ENCODE measurements at places on chromosomes 7 and 10. TPM values are rescaled to one million over a fixed set of nuclear protein-coding genes. Genes with fewer than 3 reads are reported as not detected.

DNA sequence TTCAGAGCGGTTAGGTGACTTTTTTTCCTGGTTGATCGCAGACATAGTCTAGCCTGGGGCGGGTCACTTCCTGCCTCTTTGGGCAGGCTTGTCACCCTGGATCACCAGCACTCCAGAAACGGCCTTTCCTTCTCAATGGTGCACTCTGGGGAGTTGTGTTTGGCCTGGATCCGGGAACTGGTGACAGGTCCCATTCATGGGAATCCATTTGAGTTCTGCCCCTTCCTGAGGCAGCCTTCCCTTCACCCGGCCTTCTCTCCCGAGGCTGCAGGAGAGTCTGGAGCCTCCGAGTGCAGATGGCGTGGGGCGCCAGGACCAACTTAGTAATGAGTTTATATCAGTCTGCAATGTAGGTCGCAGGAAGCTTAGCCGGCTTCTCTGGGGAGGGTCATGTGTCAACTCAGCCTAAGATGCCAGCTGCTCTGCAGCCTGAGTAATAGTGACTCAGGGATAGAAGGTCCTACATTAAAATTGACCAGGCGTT lies 54.2 kb downstream of the TACR2 start:
- H3K4me1 ChIP-seq = peaks cover 66% of the 10 kb centered on the region
- H3K27ac ChIP-seq = peak overlapping the region; percentile 48
- H3K36me3 ChIP-seq = peaks cover 58% of the 10 kb centered on the region

- H3K27ac ChIP-seq = no peak overlapping the region
- no peaks in the 10 kb centered on the region for H3K27me3 ChIP-seq
- peaks cover 17% of the 10 kb centered on the region for H3K36me3 ChIP-seq
- no peak overlapping the region for H3K4me3 ChIP-seq
- peaks cover 2% of the 10 kb centered on the region for H3K4me1 ChIP-seq
- no peak for DNase-seq
Observed at GRCh38 chr10:122404576-122404975, 30.1 kb downstream of the PLEKHA1 start.

DNA sequence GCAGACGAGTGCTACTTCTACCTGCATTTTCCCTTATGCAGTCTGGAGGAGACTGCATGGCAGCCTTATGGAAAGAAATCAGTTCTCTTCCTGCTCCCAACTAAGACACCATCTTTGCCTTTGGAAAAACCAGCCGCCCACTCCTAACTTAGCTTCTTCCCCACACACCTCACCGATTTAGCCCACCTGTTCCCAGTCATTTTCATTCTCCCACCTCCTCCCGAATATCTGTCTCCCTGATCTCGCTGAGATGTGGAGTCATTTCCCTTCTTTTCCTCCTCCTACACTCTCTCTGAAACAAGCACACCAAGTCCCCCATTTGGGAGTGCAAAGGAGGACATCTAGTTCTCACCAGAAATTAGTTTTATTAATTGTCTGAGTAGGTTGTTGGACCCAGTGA lies 35.2 kb upstream of the JCAD start:
- DNase-seq = no peak
- no peaks in the 10 kb centered on the region for H3K4me1 ChIP-seq
- no peak overlapping the region for H3K4me3 ChIP-seq
- peaks cover 32% of the 10 kb centered on the region for H3K27me3 ChIP-seq
- no peaks in the 10 kb centered on the region for H3K36me3 ChIP-seq

- no peaks in the 10 kb centered on the region for H3K4me1 ChIP-seq
- H3K27ac ChIP-seq = no peak overlapping the region
- H3K27me3 ChIP-seq = peaks cover 5% of the 10 kb centered on the region
- H3K36me3 ChIP-seq = no peaks in the 10 kb centered on the region
Observed at GRCh38 chr10:4633186-4633585, 192.8 kb upstream of the AKR1E2 start.

GRCh38 chr7:31083210-31083786 lies 31.2 kb downstream of the ADCYAP1R1 start:
- no peak overlapping the region for H3K27ac ChIP-seq
- H3K4me1 ChIP-seq = no peaks in the 10 kb centered on the region
- H3K36me3 ChIP-seq = no peaks in the 10 kb centered on the region

DNA sequence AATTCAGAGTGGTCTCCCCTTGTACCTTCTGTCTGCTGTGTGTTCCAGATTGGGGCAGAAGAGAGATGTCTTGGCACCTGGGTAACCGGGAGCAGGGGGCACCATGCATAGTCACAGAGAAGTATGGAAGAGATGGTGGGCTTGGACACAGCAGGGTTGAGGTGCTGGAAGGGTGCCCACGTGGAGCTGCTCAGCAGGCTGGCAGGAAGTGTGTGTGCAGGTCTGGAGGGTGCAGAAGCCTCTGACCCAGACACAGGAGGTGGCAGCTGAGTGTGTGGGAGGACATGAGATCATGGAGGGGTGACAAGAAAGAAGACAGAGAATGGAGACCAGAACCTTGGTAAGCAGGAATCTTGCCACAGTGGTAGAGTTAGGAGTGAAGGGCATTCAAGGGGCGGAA lies 42.3 kb upstream of the DUSP5 start:
- DNase-seq = no peak
- no peak overlapping the region for H3K4me3 ChIP-seq
- H3K4me1 ChIP-seq = peaks cover 39% of the 10 kb centered on the region
- H3K36me3 ChIP-seq = no peaks in the 10 kb centered on the region
- peak overlapping the region; percentile 50 for H3K27ac ChIP-seq

- no peaks in the 10 kb centered on the region for H3K4me1 ChIP-seq
- no peak overlapping the region for H3K4me3 ChIP-seq
- no peaks in the 10 kb centered on the region for H3K36me3 ChIP-seq
- DNase-seq = no peak
- H3K27ac ChIP-seq = no peak overlapping the region
Observed at GRCh38 chr7:112877691-112878460, 87.7 kb upstream of the TMEM168 start.

GRCh38 chr10:17092986-17093803 lies 36.4 kb downstream of the CUBN start:
- no peak overlapping the region for H3K4me3 ChIP-seq
- no peak overlapping the region for H3K27ac ChIP-seq
- no peak for DNase-seq
- no peaks in the 10 kb centered on the region for H3K27me3 ChIP-seq
- peaks cover 11% of the 10 kb centered on the region for H3K36me3 ChIP-seq

DNA sequence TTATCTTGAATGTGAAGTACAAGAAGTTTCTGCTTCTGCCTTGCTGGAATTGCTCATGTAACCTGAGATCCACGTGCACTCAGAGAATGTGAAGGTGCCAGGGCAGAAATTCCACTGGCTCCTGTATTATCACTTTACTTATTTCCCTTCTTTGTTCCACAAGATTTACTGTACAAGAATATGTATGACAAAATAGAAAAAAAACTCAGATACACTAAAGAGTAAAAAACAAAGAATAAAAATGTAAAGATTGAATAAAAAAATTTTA lies 43.0 kb downstream of the PLCE1 start:
- no peak for DNase-seq
- H3K4me1 ChIP-seq = no peaks in the 10 kb centered on the region
- H3K4me3 ChIP-seq = no peak overlapping the region
- H3K36me3 ChIP-seq = no peaks in the 10 kb centered on the region
- no peaks in the 10 kb centered on the region for H3K27me3 ChIP-seq
- H3K27ac ChIP-seq = no peak overlapping the region

- no peaks in the 10 kb centered on the region for H3K4me1 ChIP-seq
- no peak overlapping the region for H3K4me3 ChIP-seq
- no peaks in the 10 kb centered on the region for H3K36me3 ChIP-seq
- H3K27ac ChIP-seq = no peak overlapping the region
- DNase-seq = no peak
Observed at GRCh38 chr7:148020679-148021078, 569.9 kb upstream of the C7orf33 start.

GRCh38 chr7:40757109-40757508 lies 622.3 kb downstream of the SUGCT start:
- peaks cover 14% of the 10 kb centered on the region for H3K4me1 ChIP-seq
- no peak overlapping the region for H3K4me3 ChIP-seq
- no peaks in the 10 kb centered on the region for H3K36me3 ChIP-seq

DNA sequence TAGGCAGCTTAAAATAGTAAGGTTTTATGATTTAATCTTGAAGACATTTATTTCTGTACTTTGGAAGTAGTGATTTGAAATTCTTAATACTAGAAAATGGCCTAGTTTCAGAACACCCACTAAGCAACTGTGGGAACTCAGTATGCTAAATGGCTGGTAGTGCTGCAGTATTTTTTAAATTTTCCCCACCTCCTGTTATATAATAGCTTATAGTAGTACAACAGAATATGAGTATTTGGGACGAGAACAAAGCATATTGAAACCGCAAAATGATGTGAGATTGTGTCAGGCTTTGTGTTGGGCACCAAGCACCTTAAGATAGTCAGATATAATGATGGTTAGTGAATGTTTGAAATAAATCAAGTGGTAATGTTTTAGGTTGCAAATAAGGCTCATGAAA lies 8.1 kb downstream of the SHOC2 start:
- no peak overlapping the region for H3K4me3 ChIP-seq
- no peak overlapping the region for H3K27ac ChIP-seq
- H3K4me1 ChIP-seq = peaks cover 14% of the 10 kb centered on the region
- no peaks in the 10 kb centered on the region for H3K27me3 ChIP-seq
- DNase-seq = no peak

- no peaks in the 10 kb centered on the region for H3K4me1 ChIP-seq
- DNase-seq = no peak
Observed at GRCh38 chr7:101865031-101865430, 47.6 kb downstream of the CUX1 start.

GRCh38 chr7:7496311-7496710 lies 39.4 kb downstream of the COL28A1 start:
- no peak overlapping the region for H3K4me3 ChIP-seq
- no peaks in the 10 kb centered on the region for H3K4me1 ChIP-seq
- DNase-seq = no peak
- H3K27ac ChIP-seq = no peak overlapping the region

GRCh38 chr10:5338010-5338409 lies 26.8 kb upstream of the UCN3 start:
- H3K4me1 ChIP-seq = no peaks in the 10 kb centered on the region
- peak overlapping the region; percentile 2 for H3K27ac ChIP-seq
- DNase-seq = no peak

GRCh38 chr10:114855776-114856543 lies 34.4 kb downstream of the FHIP2A start:
- no peak overlapping the region for H3K4me3 ChIP-seq
- no peak overlapping the region for H3K27ac ChIP-seq
- H3K4me1 ChIP-seq = peaks cover 4% of the 10 kb centered on the region
- peaks cover 42% of the 10 kb centered on the region for H3K36me3 ChIP-seq
- DNase-seq = no peak

DNA sequence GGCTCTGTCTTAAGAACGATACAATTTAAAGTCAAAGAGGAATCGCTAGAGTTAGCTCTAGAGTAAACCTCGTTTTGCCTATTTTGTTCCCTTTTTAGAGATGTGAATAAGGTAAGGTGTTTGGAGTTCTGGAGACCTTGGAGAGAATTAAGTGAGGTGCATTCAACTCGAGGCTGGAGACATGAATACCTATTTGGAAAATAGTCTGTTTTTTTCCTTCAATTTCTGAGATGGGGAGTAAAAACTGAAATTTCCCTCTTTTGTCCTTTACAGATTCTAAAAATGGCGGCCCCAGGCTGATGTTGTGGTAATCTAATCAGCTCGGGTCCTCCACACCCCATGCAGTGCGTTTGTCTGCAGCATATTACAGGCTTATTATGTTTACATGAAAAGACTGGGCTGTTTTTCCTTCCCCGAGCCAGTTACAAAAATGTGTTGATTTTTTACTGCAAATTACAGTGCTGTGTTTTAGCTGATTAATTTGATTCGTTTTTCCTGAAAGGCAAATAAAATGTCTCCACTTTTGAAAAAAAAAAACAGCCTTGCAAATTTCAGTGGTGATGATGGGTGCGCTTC lies 1.5 kb downstream of the KMT2E start:
- DNase-seq = peak; percentile 60
- peak overlapping the region; percentile 99 for H3K27ac ChIP-seq
- H3K27me3 ChIP-seq = peaks cover 2% of the 10 kb centered on the region
- H3K4me1 ChIP-seq = peaks cover 33% of the 10 kb centered on the region
- peaks cover 71% of the 10 kb centered on the region for H3K36me3 ChIP-seq

GRCh38 chr7:130364451-130364850 lies 15.8 kb upstream of the CPA1 start:
- H3K27ac ChIP-seq = no peak overlapping the region
- H3K27me3 ChIP-seq = no peaks in the 10 kb centered on the region
- no peak overlapping the region for H3K4me3 ChIP-seq
- peaks cover 2% of the 10 kb centered on the region for H3K36me3 ChIP-seq
- no peak for DNase-seq

DNA sequence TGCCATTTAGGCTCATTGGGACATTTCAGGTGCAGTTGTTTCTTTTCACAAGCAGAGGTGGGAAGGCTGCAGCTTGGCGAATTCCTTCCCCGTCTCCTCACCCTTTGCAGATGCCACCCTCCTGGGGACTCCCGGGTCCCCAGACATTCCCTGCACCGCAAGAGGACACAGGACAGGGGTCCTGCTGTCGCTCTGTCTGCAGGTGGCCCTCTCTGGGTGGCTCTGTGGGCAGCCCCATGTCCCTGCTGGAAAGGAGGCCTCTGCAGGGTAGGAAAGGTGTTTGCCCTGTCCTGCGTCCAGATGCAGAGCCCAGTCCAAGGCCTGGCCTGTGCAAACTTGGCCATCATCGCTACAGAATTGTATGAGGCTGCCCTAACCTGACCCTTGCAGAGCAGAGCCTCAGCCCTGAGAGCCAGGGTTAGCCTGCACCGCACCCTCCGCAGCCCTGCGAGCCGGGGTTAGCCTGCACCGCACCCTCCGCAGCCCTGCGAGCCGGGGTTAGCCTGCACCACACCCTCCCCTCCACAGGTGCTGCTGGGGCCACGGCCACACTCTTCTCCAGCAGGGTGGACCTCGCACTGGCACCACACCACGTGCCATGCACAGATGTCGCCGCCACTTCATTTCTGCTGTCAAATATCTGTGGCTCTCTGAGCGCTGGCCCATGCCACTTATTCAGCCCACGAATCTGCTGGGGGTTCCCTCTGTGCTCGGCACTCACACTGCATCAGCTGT lies 61.0 kb downstream of the CFAP46 start:
- no peak for DNase-seq
- H3K36me3 ChIP-seq = no peaks in the 10 kb centered on the region
- H3K4me3 ChIP-seq = no peak overlapping the region
- H3K27me3 ChIP-seq = peaks cover 3% of the 10 kb centered on the region

GRCh38 chr7:77181734-77182133 lies 17.9 kb downstream of the FGL2 start:
- H3K36me3 ChIP-seq = peaks cover 5% of the 10 kb centered on the region
- no peak overlapping the region for H3K4me3 ChIP-seq
- DNase-seq = no peak
- H3K4me1 ChIP-seq = no peaks in the 10 kb centered on the region
- H3K27me3 ChIP-seq = no peaks in the 10 kb centered on the region

- peak overlapping the region; percentile 53 for H3K4me3 ChIP-seq
- peak overlapping the region; percentile 87 for H3K27ac ChIP-seq
- peaks cover 74% of the 10 kb centered on the region for H3K4me1 ChIP-seq
- no peaks in the 10 kb centered on the region for H3K36me3 ChIP-seq
- no peak for DNase-seq
Observed at GRCh38 chr10:17427666-17428350, 26.6 kb downstream of the ST8SIA6 start.

- peaks cover 10% of the 10 kb centered on the region for H3K4me1 ChIP-seq
- DNase-seq = peak; percentile 22
- H3K36me3 ChIP-seq = no peaks in the 10 kb centered on the region
- peak overlapping the region; percentile 60 for H3K4me3 ChIP-seq
Observed at GRCh38 chr7:101990811-101991418, 173.5 kb downstream of the CUX1 start.

The GLI3 gene
- total RNA-seq = not detected

The PAX4 gene
- not detected for total RNA-seq

The ADIRF gene
- total RNA-seq = not detected

The DKK1 gene
- total RNA-seq = not detected

The ADAM12 gene
- 1.6 TPM for total RNA-seq

The FOXI2 gene
- not detected for total RNA-seq

The CDK14 gene
- not detected for total RNA-seq

The SUGCT gene
- total RNA-seq = 0.44 TPM

The NOS3 gene
- total RNA-seq = 13.8 TPM

The C10orf143 gene
- total RNA-seq = 4.7 TPM
